ENCODE measurements at places on chromosomes 5 and 9.

GRCh38 chr5:99386406-99387077, 457.7 kb upstream of the CHD1 start:
- DNase-seq: no peak

DNA sequence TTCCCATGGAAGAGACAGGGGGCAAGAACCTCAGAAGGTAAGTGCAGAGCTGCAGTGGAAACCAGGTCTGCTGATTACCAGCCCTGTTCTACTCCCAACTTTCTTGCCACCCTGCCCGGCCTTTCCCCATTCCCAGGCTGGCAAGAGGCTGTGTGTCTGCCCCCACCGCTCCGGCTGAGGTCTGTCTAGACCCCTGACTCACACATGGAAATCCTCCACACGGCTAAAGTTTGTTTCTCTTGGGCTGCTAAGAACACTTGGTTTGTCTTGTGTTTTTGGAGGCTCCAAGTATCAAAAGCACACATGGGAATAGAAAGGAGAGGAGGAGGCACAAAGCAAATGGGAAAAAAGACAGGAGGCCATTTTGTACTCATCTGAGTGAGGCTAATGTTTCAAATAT, 168.3 kb downstream of the GABBR2 start:
- DNase-seq: no peak

- no peak for DNase-seq
Measured at GRCh38 chr5:137144656-137145055, 354.5 kb downstream of the SPOCK1 start.

GRCh38 chr5:134110382-134110781, 4.1 kb upstream of the TCF7 start:
- no peak for DNase-seq

GRCh38 chr5:156678484-156678883, 171.6 kb upstream of the PPP1R2B start:
- no peak for DNase-seq

DNA sequence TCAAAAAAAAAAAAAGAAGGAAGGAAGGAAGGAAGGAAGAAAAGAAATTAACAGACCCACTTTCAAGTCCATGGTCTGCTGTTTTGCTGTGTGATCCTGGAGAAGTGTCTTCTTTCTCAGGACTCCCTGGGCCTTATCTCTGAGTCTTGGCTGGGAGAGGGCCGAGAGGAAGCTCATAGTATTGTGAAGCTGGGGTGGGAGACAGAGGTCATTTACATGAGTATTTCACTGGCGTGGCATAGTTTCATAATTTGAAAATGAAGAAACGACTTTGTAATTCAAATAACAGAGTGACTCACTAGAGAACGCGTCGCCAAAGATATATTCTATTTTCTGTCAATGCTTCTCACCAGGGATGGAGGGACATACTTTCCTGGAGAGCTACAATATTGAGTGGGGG, 2.4 kb upstream of the C9orf50 start:
- DNase-seq: no peak

- no peak for DNase-seq
Measured at GRCh38 chr5:122844910-122845228, 544 bp upstream of the SNX24 start.

DNA sequence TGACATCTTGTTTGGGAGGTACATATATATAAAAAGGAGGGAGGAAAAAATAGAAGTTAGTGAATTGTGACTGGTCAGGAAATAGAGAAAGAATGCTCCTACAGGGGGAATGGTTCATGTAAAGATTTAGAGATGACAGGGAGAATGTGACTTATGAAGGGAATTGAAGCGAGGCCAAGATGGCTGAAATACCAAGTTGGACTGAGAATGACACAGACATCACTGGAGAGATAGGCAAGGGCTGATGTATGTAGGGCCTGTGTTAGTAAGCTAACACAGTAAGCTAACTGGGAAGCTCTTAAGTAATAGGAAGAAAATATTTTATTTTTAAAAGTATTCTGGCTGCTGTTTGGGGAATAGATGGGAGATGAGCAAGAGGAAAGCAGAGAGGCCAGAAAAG, 286.3 kb downstream of the NNT start:
- DNase-seq: no peak

DNA sequence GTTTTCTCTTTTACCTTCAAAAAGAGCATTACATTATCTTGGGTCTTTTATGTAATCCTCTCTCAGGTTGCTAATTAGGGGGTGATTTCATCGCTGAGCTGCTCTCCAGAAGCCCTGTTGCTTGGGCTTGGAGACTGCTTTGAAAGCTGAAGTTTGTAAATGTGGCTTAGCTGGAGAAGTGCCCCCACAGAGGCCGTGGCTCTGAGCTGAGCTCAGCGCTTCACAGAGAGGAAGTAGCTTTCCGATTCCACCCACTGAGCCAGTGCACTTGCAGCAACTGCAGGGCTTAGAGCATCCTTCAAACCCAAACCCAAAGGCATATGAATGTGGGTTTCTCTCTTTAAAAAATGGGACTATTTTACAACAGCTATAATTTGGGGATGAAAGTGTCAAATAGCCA, 13.7 kb upstream of the NXNL2 start:
- DNase-seq: no peak

GRCh38 chr5:143093452-143094086, 309.9 kb downstream of the NR3C1 start:
- no peak for DNase-seq

- no peak for DNase-seq
Measured at GRCh38 chr5:52846182-52846842, 58.6 kb downstream of the ITGA1 start.

- no peak for DNase-seq
Measured at GRCh38 chr9:130320723-130321481, 55.3 kb downstream of the HMCN2 start.

Data from iPS DF 19.7 (cell line).